ENCODE measurements at places on chromosomes 2 and 18.

- DNase-seq, result peak; percentile 81
Measured at GRCh38 chr2:39696838-39697237, 31.1 kb downstream of the TMEM178A start.

DNA sequence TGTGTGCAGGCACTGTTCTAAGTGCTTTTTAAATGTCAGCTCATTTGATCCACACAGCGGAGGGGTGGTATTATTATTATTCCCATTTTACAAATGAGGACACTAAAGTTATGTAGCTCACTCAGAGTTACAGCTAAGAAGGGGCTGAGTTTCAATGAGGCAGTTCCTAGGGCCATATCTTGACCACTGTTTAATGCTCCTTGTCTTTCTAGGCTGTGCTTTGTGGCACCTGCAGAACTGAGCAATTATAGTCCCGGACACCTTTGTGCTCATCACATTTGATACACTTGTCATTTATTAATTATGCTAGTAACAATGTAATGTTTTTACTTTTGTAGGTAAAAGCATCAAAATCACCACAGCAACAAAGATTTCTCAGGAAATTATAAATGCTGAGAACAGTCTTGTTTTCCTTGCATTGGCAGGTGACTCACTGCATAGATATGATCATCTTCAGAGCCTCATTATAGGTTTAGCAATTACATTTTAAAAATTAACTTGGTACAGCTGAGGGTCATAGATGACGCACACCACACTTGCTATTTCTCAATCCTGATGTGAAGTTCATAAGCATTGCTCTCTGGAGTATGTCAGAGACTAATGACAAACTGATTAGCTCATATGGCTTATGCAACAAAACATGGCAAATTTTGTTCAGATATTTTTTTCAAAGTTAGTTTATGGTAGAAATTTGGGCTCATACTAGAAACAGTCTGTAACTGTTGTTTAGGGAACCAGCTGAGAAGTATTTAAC is 366.8 kb downstream of the TGIF1 start:
- peak; percentile 100 for DNase-seq

DNA sequence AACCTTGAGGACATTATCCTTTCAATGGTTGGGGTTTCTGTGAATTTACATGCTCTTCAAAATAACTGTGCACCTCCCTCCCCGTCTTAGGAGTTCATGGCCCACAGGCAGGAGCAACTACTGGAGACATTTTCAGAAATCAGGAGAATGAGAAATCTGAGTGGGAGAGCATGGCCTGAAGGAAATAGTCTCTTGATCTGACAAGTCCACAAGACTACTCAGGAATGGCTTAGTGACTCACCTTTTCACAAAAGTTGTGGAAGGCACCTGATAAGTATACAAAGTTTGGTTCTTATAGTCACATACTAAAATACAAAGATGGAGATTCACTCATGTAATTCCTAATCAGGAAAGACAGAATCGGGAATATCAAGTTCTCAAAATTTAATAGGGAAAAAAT is 83.6 kb upstream of the NCKAP5 start:
- no peak for DNase-seq

GRCh38 chr2:1714291-1715064 is 29.8 kb downstream of the PXDN start:
- DNase-seq, result no peak

- DNase-seq, result no peak
Measured at GRCh38 chr2:69565431-69565839, 78.1 kb downstream of the AAK1 start.

GRCh38 chr18:40921845-40922629 is 1033.0 kb upstream of the PIK3C3 start:
- DNase-seq, result no peak

GRCh38 chr2:232530626-232531260 is 4.8 kb downstream of the CHRND start:
- DNase-seq, result no peak

- DNase-seq, result no peak
Measured at GRCh38 chr2:134386310-134386709, 132.4 kb downstream of the MGAT5 start.

- peak; percentile 14 for DNase-seq
Measured at GRCh38 chr2:236167297-236168109, 683 bp downstream of the GBX2 start.

GRCh38 chr2:70676301-70677035 is 91.5 kb downstream of the ADD2 start:
- DNase-seq, result no peak

DNA sequence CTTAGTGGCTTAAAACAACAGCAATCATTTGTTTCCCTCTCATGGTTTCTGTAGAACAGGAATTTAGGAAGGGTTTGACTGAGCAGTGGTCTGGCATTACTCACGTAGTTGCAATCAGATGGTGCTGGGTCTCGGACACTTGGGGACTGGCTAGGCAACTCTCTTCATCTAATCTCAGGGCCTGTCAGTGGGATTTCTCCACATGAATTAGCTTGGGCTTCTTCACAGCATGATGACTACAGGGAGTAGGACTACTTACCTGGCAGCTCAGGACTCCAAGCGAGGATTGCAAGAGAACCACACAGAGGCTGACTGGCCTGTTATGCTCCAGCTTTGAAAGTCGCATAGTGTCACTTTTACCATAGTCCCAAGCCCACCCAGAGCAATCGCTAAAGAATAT is 125.1 kb downstream of the TTC27 start:
- DNase-seq, result no peak

GRCh38 chr2:56741601-56742102 is 557.9 kb downstream of the CCDC85A start:
- DNase-seq, result peak; percentile 82

- DNase-seq, result peak; percentile 87
Measured at GRCh38 chr2:23669413-23670244, 257.3 kb downstream of the ATAD2B start.

All from renal cortical epithelial cell (primary cell).